ENCODE measurements at places on chromosomes 11 and 22. TPM values are rescaled to one million over a fixed set of nuclear protein-coding genes. Genes with fewer than 3 reads are reported as not detected.

- no peaks in the 10 kb centered on the region for H3K36me3 ChIP-seq
- H3K27ac ChIP-seq, result no peak overlapping the region
- H3K4me3 ChIP-seq, result no peak overlapping the region
- peaks cover 4% of the 10 kb centered on the region for H3K4me1 ChIP-seq
- H3K27me3 ChIP-seq, result no peaks in the 10 kb centered on the region
- DNase-seq, result no peak
These were observed 13.4 kb upstream of the IL17REL start for GRCh38 chr22:50025993-50026392.

The SCN3B gene
- 2.5 TPM for total RNA-seq

DNA sequence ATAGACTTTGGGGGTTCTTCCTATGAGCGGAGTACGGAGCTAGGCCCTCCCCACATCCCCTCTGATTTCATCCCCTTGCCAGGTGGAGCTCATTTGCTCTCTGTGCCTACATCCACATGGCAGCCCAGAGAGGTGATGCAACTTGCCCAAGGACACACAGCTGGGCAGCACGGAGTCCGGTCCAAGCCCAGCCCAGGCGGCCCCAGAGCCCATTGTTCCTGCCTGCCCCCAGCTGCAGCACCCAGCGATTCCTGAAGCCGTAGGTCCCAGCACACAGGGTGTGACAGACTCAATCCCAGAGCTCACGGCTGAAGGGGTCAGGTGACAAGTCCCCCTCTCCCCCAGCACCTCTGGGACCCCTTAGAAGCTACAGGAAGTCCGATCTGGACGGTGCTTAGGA is 22.2 kb upstream of the RFPL3 start:
- DNase-seq, result no peak
- H3K36me3 ChIP-seq, result no peaks in the 10 kb centered on the region
- H3K4me3 ChIP-seq, result no peak overlapping the region
- H3K4me1 ChIP-seq, result no peaks in the 10 kb centered on the region

GRCh38 chr11:8790968-8791367 is 108.4 kb downstream of the RPL27A start:
- no peaks in the 10 kb centered on the region for H3K4me1 ChIP-seq
- H3K36me3 ChIP-seq, result no peaks in the 10 kb centered on the region
- no peak overlapping the region for H3K4me3 ChIP-seq
- H3K27ac ChIP-seq, result no peak overlapping the region
- H3K27me3 ChIP-seq, result no peaks in the 10 kb centered on the region
- no peak for DNase-seq

The CAPN1 gene
- total RNA-seq, result 215 TPM

DNA sequence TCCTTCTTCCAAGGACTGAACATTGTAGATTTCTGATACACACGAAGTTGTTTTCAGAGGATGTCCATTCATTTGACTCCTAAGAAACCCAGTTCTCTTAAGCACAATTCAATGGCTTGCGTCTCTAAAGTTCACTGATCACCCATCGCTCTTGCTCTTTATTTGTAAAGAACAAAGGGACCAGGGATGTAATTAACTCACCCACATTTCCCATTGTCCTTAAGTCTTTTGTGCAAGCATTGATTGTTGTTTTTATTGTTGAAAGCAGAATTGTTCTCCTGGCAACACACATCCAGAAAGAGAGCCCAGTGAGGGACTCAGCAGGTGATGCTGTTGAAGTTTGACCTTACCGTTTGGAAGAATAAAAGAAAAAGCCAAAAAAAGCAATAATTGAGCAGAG is 59.2 kb downstream of the SPON1 start:
- H3K4me3 ChIP-seq, result no peak overlapping the region
- H3K27me3 ChIP-seq, result no peaks in the 10 kb centered on the region
- no peak overlapping the region for H3K27ac ChIP-seq
- H3K36me3 ChIP-seq, result no peaks in the 10 kb centered on the region

The HIKESHI gene
- total RNA-seq, result 29.4 TPM

- H3K27me3 ChIP-seq, result no peaks in the 10 kb centered on the region
- H3K27ac ChIP-seq, result peak overlapping the region; percentile 53
These were observed 534 bp downstream of the WNT7B start for GRCh38 chr22:45976254-45977002.

DNA sequence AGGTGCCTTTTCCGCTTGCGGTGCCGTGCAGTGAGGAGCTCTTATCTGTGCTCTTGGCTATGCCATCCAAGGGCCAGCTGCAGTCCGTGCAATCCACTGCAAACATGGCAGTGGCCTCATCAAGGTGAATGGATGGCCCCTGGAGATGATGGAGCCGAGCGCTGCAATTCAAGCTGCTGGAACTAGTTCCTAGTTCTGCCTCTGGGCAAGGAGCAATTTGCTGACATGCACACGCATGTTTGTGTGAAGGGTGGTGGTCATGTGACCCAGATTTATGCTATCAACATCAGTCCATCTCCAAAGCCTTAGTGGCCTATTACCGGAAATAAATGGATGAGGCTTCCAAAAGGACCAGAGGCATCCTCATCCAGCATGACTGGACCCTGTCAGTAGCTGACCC is 3.1 kb upstream of the EHD1 start:
- H3K4me3 ChIP-seq, result no peak overlapping the region
- no peaks in the 10 kb centered on the region for H3K36me3 ChIP-seq
- peaks cover 3% of the 10 kb centered on the region for H3K4me1 ChIP-seq
- no peak overlapping the region for H3K27ac ChIP-seq
- no peaks in the 10 kb centered on the region for H3K27me3 ChIP-seq

DNA sequence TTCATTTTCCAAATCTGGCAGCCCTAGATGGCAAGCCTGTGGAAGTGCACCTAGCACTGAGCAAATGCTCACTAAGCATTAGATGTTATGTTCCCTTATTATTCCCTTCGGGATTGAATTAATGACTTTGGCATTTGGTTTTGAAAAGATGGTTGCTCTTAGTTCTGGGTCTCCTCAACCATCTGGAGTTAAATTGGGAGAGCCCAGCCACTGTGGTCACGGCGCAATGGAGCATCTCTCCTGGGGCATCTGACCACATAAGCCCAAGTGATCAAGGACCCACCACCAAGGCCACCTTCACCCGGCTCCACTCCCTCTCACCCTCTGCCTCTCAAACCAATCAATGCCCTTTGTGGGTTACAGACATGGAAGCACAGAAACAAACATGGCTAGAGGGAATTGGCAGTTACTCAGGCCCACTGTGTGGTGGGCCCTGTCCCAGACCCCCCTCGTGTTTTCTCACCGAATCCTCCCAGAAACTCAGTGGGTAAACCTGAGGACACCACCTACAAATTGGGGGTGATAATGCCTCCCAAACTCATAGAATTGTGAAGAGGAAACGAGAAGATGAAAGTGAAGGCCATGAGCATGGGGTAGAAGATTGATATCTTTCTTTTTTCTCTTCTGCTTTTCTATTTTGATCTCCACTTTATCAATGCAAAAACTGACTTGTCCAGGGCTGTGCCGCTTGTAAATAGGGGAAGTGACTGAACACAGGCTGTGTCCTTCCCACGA is 52.2 kb downstream of the IRAG1 start:
- H3K36me3 ChIP-seq, result no peaks in the 10 kb centered on the region
- DNase-seq, result no peak
- H3K27ac ChIP-seq, result no peak overlapping the region
- H3K4me3 ChIP-seq, result no peak overlapping the region

The NLRP6 gene
- total RNA-seq, result 0.18 TPM

The CSF2RB gene
- total RNA-seq, result 1.1 TPM

The C11orf97 gene
- total RNA-seq, result not detected

The BATF2 gene
- total RNA-seq, result 1.5 TPM

DNA sequence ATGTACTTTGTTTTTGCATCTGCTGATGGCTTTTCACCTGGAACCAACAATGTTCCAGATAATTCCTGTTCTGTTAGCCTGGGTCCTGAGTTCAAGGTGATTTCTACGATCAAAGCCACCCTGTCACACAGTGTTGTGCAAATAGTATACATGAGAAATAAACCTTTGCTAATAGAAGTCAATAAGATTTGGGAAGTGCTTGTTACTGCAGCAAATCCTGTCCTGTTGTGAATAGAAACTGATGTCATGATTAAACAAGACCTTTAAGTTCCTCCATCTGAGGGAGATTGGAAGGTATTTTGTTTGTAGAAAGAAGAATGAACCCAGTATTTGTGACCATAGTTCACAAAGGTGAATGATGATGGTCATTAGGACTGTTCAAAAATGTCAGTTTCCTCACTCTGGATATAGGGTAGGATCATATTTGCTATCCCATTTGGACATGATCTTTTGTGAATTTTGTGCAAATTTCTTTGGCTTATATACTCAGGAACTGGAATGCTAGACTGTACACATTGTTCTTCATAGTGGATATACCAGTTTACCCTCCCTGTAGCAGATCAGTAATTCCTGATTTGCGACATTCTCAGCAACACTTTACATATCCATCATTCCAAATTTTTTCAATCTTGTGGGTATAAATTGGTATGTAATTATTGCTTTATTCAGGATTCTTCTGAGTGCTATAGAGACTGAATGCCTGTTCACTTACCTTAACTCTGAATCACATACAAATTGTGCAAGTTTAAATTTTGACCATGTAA is 428.5 kb downstream of the METTL15 start:
- no peaks in the 10 kb centered on the region for H3K4me1 ChIP-seq
- no peak overlapping the region for H3K27ac ChIP-seq
- H3K4me3 ChIP-seq, result no peak overlapping the region
- no peaks in the 10 kb centered on the region for H3K36me3 ChIP-seq
- no peak for DNase-seq

DNA sequence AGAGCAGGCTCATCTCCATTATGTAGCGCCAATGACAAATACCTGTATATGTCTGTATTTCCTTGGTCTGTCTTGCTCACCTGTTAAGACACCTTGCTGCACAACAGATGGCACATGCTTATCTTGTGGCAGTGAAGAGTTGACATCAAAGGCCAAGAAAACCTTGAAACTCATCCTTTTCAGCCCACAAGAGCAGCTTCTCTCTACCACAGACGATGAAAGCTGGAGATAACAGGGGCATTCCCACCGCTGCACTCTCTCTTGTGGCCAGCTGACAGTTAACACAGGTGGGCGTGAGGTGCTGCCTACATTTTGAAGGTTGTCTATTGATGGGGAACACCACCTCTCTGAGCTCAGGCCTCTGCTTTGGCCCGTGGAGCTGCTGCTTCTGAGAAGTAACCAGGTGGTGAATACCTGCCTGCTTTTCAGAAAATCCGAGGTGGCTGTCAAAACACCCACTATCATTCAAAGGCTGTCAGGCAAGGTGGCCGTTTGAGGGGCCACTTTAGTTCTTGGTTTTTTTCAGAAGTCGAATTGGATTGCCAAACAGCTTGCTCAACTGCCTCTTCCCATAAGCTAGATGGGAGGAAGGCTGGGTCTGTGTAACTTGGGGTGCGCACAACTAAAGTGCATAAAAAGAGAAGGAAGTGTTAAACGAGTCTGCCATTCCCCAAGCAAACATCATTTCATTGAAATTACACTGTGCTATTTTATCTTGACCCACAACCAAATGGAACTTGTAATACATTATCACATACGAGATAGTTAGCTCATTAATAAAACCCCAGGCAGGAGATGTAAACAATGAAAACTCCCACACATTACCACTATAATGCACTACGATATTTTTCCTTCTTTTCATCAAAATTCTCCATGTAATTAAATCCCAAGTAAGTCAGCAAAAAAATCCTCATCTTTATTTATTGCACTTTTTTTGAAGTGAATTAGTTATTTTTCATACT is 87.1 kb upstream of the RAG2 start:
- no peak overlapping the region for H3K4me3 ChIP-seq
- H3K27me3 ChIP-seq, result no peaks in the 10 kb centered on the region
- H3K27ac ChIP-seq, result no peak overlapping the region
- DNase-seq, result no peak

GRCh38 chr11:26026078-26026477 is 305.9 kb upstream of the ANO3 start:
- no peak for DNase-seq
- peaks cover 3% of the 10 kb centered on the region for H3K27me3 ChIP-seq
- no peaks in the 10 kb centered on the region for H3K4me1 ChIP-seq
- no peaks in the 10 kb centered on the region for H3K36me3 ChIP-seq

The SLC35E4 gene
- total RNA-seq, result 10.5 TPM

- no peak for DNase-seq
- no peaks in the 10 kb centered on the region for H3K4me1 ChIP-seq
- no peaks in the 10 kb centered on the region for H3K27me3 ChIP-seq
These were observed 50.3 kb downstream of the FEZ1 start for GRCh38 chr11:125445731-125446130.

The HEPN1 gene
- total RNA-seq, result not detected

DNA sequence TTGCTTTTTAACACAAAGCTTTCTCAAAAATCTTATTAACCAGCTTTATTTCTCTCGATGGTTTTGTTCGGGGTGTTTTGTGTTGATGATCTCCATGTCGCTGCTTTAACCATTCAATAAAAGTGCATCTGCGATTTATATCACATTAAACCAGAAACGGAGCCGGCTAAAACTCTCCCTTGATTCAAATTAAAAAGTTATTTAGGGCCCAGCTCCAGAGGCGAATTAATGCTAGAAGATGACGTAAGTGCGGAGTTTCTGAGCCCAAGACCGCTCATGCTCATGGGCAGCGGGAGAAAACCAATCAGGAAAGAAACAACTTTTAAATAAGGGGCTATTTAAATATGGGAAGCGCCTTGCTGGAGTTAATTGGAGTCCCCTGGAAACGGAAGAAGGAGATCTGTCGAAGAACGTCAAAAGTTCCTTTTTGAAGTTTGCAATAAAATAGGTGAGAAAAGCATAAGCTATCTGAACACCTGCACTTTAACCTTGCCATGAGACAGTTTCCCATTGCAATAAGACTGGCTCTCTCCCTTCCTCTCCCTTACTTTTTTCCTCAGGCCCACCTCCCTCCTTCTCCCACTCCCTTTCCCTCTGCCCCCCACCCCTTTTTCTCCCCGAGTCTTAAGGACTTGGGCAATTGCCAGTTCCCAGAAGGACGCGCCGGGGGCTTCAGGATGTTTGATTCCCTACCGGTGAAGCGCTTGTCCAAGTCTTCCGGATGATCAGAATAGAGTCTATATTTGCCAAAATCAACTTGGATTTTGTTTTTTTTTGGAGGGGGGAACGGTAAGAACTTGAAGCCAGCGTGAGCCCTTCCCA is 1.9 kb upstream of the DBX1 start:
- DNase-seq, result no peak
- H3K36me3 ChIP-seq, result no peaks in the 10 kb centered on the region
- H3K27ac ChIP-seq, result no peak overlapping the region
- no peaks in the 10 kb centered on the region for H3K4me1 ChIP-seq
- peaks cover 60% of the 10 kb centered on the region for H3K27me3 ChIP-seq
- no peak overlapping the region for H3K4me3 ChIP-seq
